Frontal cortex (tissue), 4 donors: ENCODE measurements at places on chromosomes 6 and 20.

DNA sequence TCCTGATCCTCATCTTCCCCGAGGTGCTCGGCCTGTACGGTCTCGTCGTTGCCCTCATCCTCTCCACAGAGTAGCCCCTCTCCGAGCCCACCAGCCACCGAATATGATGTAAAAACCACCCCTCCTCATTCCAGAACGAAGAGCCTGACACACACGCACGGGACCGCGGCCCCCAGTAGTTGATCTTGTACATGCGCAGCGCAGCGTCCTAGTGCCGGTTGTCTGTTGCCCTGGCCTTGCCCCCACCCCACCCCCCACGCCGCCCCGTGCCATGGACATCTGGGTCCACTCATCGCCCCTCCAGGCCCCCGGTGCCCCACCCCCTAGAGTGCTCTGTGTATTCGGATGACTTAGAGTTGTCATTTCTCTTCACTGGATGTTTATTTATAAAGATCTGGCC lies 5.2 kb upstream of the PRPH2 start:
- no peak for DNase-seq

DNA sequence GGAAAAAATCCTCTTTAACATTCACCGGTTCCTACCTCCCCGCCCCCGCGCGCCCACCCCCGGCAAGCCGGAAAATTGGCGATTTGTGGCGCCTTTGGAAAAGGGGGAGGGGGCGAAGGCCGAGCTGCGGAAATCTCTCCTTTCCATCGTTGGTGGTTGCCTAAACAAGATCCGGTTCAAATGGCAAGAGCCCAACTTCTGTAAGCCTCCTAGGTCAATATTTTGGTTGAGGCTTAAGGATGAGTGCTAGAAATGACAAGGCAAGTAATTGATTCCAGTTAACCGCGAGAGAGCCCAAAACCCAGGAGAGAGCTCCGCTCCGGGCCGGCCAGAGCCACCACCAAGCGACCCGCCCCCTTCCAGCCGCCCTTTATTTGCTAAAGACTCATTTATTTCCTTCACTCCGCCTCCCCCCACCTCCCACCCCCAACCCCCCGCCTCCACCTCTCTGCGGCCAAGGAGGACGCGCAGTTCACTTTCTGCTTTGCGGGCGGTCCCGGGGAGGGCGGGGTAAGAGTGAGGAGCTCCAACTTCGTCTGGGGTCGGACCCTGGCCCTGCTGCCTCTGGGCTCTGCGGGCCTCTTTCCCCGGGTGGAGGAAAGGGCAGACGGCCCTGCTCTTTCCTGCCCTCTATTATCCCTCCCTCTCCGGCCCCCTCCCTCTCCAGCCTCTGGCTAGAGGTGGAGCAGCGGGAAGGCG lies 838 bp upstream of the NKX2-2 start:
- DNase-seq, result peak; percentile 65

- no peak for DNase-seq
Measured at GRCh38 chr6:170289180-170289931, 1.5 kb downstream of the DLL1 start.

DNA sequence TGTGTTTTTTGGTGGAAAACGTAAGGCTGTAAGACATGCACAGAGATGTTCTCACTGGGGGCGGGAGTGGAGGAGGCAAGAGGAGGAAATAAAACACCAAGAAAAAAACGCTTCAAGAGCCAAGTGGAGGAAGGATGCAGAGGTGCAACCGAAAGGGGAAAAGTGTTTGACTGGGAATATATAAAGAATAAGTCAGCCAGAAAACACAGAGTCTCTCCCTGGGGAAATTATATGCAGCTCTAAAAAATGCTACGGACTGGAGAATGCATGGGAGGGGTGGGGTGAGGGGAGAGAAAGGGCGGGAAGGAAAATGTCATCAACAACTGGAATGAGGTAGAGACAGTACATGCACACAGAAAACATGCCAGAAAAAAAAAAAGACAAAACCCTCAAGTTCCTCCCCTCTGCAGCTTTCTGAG lies 133.5 kb downstream of the SCML4 start:
- DNase-seq, result no peak

GRCh38 chr6:161676586-161676985 lies 402.7 kb upstream of the AGPAT4 start:
- no peak for DNase-seq

- DNase-seq, result no peak
Measured at GRCh38 chr20:6623989-6624388, 143.5 kb upstream of the BMP2 start.

DNA sequence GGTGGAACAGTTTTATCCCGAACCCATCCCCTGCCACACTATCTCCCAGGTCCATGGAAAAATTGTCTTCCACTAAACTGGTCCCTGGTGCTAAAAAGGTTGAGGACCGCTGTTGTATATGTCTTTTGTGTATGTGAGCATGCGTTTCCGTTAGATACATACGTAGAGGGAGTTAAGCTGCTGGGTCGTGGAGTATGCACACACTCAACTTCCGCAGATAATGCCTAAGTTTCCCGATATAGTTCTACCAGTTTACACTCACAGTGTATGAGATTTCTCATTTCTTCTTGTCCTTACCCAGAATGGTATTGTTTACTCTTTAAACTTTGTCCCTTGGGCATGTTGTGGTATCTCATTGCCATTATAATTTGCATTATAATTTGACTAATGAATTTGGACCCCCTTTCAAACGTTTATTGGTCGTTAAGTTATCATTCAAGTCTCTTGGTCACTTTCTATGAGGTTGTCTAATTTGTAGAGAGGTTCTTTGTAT lies 50.5 kb upstream of the SCAF8 start:
- DNase-seq, result no peak

- DNase-seq, result no peak
Measured at GRCh38 chr6:167053895-167054530, 54.8 kb downstream of the CEP43 start.

DNA sequence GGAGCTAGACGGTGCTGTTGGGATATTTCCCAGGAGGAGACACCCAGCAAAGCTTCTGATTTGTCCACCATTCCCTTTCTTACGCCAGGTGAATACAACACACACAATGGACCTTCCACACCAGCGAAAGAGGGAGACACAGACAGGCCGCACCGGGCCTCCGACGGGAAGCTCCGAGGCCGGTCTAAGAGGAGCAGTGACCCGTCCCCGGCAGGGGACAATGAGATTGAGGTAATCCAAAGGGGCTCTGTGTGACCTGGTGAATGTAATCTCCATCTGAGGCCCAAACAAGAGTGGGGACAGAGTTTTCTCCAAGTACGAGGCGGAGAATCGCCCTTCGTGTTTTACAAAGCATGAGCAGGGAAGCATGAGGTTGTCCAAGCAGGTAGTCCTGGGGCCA lies 194.5 kb downstream of the EYA2 start:
- DNase-seq, result no peak

DNA sequence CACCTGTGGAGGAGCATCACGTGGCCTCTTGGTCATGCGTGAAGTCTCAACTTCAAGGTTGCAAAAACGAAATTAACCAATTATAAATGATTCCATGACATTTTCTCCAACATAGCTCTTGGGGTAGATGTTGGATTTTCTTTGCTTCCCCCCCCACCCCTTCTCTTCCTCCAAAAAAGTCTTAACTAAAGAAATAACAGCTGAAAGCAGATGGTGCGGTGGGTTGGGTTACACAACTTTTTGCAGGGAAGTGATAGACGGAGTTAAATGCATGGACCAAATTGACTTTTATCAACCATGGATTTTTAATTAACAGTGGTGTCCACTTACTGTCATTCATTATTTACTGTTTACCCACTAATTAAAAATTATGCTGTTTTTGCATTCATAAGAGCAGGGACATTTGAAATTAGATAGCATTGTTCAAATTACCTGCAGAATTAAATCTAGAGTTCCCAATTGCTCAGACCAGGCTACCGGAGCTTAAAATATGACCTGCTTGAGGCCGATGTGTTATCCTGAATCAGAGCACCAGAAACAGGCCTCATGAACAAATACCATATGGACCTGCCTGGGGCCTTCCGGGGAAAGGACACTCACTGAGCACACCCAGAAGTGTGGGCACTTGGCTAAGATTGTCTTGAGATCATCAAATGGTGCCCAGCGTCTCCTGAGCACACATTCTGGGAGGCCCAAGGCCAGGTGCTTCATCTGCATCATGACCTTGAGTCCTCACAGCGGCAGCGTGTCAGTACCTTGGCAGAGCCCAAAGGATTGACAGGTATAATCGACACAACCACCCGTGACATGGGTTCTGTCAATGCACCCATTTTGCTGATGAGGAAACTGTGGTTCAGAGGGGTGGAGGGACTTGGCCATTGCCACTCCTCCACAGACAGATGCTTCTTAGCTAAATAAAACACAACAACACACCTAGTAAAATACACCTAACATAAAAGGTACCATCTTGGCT lies 41.5 kb downstream of the APCDD1L start:
- no peak for DNase-seq

GRCh38 chr6:121449331-121449730 lies 13.9 kb downstream of the GJA1 start:
- DNase-seq, result no peak

- DNase-seq, result no peak
Measured at GRCh38 chr6:21679761-21680265, 86.3 kb downstream of the SOX4 start.

- DNase-seq, result no peak
Measured at GRCh38 chr6:132213732-132214131, 187.5 kb downstream of the MOXD1 start.

GRCh38 chr6:9380568-9380967 lies 945.2 kb upstream of the SLC35B3 start:
- DNase-seq, result no peak

GRCh38 chr6:149236589-149236988 lies 80.9 kb upstream of the TAB2 start:
- DNase-seq, result no peak

DNA sequence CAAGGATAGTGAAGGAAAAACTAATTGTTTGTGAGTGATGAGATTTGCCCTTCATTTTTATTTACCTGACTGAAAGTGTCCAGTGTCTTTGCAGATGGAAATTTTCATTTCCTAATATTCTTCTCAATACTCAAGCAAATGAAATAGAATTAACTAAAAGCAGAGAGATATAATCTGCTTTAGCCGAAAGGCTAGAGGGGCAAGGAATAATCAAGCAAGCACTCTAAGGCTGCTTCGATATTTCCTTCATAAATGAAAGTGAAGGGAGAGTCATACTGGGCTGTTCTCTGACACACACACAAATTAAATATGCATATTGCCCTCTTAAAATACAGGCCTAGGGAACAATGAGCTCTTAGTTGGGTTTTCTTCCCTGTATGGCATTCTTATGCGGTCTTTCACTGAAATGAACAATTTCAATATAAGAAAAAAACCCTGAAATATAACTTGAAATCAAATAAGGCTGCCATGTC lies 47.5 kb upstream of the POPDC3 start:
- DNase-seq, result no peak

DNA sequence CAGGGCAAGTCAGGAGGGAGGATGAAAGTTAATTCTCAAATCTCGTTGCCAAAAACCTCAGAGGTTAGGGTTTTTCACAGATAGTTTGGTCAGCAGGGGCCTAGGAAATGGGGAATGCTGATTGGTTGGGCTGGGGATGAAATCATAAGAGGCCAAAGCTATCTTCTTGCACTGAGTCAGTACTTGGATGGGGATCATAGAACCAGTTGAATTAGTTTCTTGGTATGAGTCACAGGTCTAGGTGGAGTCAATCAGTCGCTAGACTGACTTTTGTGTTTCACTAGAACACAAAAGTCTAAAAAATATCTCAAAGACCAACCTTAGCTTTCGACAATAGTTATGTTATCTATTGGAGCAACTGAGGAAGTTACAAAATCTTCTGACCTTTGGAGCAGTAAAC lies 368.5 kb downstream of the TBC1D32 start:
- DNase-seq, result no peak

- peak; percentile 38 for DNase-seq
Measured at GRCh38 chr6:5764401-5764955, 242.2 kb downstream of the NRN1 start.

DNA sequence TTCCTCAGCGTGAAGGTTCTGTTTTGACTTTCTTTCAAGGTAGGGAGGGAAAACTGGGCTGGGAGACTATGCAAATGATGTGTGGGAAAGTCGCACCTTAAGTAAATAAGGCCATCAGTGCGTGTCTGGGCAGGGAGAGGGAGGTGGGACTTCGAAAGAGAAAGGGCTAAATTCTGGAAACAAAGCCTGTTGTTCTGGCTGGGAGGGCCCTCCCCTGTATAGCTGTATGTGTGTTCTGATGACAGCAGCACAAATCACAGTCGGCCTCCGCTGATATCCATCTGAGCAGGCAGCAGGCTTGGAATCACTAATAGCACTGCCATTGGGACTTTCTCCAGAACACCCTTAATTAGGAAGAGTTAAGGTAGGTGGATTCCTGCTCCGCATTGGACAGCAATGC lies 19.2 kb downstream of the JAG1 start:
- DNase-seq, result no peak

DNA sequence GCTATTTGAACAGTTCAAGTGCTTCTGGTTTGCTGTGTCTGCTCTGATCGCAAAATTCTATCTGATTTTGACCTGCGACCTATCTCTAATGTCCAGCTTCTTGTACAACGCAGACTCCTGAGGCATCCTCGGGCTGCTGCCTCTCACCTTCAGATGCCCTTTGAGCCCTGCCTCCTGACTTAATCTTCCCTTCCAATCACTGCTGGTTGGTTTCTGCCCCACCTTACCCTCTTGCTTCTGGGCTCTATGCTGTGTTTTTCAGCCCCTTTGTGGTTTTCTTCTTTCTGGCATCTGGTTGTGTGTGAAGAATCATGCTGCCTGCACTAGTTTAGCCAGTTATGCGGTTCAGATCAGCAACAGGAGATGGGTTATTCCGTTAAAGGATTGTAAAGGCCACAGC lies 131.2 kb upstream of the THEMIS start:
- DNase-seq, result no peak

DNA sequence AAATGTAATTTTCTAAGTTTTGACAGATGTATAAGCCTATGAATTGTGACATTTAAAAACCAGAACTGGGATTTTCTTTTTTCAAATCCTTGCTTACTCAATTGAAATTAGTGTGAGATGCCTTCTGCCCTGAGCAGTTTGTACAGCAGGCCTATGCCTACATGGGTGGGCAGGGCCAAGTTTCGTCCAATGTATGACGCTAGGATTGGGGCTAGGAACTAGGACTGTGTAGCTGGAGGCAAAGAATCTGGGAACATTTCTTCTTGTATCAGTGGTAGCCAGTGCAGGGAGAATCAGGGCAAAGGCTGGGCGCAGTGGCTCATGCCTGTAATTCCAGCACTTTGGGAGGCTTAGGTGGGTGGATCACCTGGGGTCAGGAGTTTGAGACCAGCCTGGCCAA lies 3.9 kb upstream of the PTPRA start:
- no peak for DNase-seq

DNA sequence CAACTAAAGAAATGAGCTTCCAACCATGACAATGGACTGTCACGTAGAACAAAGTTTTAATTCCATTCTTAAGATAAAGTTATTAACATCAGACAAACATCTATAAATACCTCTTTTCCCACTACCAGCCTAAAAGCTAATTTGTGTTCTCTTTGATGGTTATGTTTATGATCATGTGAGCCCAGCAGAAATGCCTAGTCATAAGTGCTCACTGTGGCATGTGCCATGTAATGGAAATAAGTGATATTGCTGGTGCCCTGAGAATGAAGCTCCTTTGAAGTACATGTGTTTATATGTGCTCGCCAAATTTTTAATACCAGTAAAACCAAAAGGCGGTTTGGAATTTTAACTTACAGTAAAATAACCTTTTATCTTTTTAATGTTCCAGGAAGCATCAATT lies 205.8 kb downstream of the ISM1 start:
- no peak for DNase-seq
